HTR-8/SVneo (cell line): ENCODE measurements at places on chromosomes 6 and 20.

- no peak for DNase-seq
Measured at GRCh38 chr6:15513131-15513771, 149.6 kb downstream of the DTNBP1 start.

GRCh38 chr6:135692426-135692825 lies 159.1 kb upstream of the PDE7B start:
- no peak for DNase-seq

- no peak for DNase-seq
Measured at GRCh38 chr6:21352131-21352530, 241.4 kb upstream of the SOX4 start.

DNA sequence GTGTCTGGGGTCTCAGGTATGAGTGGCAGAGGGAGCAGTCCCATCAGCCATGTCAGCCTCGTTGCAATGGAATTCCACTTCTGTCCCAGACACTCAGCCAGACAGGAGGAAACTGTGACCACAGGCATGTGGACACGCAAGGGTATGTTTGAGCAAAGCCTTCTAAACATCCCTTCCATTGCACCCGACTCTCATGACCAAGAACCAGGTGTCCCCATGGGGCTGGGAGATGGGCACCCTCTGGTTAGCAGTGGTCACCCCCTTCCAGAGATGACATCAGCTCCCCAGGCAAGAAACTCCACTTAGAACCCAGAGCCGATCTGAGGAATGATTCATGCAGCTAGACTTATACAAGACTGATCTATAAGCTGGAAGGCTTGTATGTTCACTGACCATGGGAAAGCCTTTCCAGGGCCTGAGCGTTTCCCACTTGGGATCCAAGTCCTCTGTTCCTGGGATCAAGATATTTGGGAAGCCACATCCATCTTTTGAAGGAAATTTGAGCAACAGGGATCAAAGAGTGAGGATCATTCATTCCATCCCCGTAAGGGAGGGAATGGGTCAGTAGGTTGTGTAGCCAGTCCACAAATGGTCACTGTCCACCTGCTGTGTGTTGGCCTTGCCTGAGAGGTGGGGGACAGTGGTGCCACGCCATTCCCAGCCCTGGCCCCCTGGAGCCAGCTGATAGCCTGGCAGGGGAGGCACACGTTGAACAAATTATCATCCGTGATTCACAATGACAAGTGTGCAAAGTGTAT lies 3.9 kb upstream of the MRGBP start:
- no peak for DNase-seq

GRCh38 chr6:34560366-34561226 lies 4.5 kb upstream of the SPDEF start:
- no peak for DNase-seq
